Substantia nigra (tissue), 51 donors: ENCODE measurements at places on chromosomes 16 and 17.

DNA sequence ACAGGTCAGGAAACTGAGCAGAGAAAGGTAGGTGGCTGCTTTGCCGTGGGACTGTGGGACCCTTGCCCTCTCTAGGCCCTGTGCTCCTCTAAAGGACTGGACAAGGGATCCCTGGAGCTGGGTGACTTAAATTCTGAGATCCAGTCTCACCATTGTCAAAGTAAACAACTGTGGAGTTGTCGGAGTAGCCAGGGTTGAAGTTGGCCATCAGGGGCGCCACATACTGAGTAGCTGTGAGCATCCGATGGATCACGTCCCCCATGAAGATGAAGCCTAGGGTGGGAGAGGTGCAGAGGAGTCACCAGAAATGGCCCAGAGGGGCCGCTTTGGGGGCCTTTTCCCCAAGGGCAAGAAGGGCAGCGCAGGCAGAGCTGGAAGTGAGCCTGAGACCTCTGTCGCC is 43.5 kb downstream of the PLXDC1 start:
- DNase-seq: no peak

DNA sequence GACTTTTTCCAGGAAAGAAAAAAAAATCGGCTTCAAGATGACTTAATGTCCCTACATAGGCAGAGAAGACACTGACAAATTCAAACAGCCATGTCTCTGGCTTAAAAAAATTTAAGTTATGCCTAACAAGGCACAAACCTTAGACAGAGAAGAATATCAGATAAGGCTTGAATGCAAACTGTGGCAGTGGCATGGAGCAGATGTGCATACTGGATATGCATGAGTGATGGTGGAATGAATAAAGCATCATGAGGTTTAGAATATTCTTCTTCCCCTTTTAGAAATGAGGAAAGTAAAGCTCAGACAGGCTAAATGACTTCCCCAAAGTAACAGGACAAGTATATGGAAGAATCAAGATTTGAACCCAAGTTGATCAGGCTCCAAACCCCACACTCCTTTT is 23.2 kb upstream of the WSCD1 start:
- DNase-seq: no peak

GRCh38 chr16:77784441-77785372 is 3.7 kb upstream of the VAT1L start:
- DNase-seq: no peak

DNA sequence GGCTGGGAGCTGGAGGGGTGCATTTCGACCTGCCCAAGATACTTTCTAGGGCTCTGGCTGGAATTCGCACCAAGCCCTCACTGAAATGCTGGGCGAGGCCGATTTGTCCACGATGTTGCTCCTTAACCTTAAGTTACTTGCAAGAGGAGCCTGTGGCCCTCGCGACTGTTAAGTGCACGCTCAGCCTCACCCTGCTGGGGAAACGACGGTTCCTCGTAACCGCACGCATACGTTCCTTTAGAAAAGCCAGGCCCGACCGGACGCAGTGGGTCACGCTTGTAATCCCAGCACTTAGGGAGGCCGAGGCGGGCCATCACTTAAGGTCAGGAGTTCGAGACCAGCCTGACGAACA is 607 bp upstream of the NCOR1 start:
- DNase-seq: no peak

- no peak for DNase-seq
Measured at GRCh38 chr17:45581860-45582259, 91.3 kb upstream of the PLEKHM1 start.

DNA sequence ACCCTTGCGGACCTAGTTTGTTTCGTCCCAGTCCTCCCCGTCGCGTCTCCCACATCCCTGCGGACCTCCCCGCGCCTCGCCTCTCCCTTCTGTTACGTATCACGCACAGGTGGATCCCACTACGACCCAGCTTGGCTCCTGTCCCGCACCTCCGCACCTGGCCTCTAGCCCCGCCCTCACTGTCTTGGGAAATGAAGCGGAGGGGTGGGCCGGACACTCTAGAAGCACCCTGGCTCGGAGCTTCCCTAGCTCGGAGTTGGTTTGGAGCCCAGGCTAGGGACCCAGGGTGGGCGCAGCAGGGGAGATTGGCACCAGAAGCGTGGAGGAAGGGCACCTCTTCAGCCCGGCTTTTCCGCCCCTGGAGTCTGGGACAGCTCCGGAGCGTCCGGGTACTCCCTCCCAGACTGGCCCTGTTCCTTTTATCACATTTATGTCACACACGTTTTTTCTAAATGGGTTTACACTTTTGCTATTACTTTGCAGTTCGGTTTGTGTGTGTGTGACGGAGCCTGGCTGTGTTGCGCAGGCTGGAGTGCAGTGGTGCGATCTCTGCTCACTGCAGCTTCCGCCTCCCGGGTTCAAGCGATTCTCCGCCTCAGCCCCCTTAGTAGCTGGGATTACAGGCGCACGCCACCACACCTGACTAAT is 1.4 kb upstream of the CEMP1 start:
- peak; percentile 37 for DNase-seq

GRCh38 chr16:47519996-47520679 is 59.0 kb downstream of the PHKB start:
- no peak for DNase-seq

DNA sequence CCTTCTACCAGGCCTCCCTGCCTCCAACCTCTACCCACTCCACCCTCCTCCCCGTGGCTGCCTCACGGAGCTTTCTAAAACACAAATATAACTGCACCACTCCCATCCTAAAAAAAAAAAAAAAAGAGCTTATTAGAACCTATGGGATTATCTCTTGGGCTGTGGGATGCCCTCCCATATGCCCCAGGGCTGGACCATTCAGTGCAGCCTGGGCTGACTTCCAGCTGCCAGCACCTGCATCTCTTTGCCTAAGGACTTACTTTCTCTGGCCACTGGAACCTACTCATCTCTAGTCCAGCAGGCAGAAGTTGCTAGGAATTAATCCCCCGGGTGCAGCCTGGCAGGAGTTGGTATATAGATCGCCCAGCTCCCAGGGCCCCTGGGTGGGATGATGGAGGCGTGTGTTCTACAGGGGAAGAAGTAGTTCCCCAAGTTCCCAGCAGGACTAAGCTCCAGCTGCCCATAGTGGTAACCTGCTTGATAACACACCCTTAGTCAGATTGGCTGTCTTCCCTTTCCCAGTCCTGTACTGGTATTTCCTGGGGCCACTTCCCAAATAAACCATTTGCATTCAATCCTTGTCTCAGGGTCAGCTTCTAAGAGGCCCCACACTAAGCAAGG is 10.3 kb downstream of the MPP3 start:
- no peak for DNase-seq

- DNase-seq: peak; percentile 63
Measured at GRCh38 chr16:84484579-84485254, 19.7 kb downstream of the MEAK7 start.

DNA sequence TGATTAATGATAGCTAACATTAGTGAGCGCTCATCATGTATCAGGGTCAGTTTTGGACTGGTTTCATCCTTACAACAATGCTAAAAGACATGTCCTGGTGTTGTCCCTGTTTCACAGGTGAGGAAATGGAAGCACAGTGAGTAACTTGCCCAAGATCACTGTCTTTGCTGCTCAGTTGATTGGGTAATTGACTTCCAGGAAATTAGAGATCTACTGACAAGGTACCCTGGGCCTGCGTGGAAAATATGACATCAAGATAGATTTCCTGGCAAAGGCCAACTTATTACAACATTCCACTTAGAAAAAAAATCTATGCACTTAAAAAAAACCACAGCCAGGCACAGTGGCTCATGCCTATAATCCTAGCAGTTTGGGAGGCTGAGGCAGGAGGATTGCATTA is 96.3 kb downstream of the CYLD start:
- no peak for DNase-seq

DNA sequence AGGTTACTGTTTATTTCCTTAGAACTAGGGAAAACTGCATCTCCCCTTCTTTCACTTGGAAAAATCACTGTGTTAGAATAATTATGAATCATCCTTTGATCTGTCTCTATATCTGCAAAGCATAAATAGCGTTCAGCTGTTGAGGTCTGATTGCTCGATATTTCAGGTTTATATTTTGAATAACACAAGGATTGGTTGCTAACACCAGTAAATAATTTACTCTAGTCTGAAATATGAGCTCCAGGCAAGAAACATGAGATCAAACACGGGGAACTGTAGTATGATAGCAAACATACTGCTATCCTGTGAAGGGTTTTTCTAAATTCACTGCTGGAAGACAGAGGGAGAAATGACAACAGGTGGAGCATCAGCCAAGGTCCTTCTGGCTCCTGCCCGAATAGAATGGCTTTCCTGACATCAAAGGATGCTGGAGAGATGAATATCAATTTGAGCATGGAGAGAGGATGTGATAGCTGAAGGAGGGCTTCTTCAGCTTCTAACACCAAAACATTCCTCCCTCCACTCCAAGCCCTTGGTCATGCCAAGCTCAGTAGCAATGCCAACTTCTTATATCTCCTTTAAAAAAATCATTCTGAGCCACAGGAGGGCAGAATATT is 450.3 kb downstream of the SHISA9 start:
- DNase-seq: no peak

GRCh38 chr17:43703630-43704029 is 41.9 kb upstream of the MEOX1 start:
- no peak for DNase-seq

GRCh38 chr17:72725433-72726068 is 366.9 kb downstream of the SLC39A11 start:
- peak; percentile 38 for DNase-seq

- no peak for DNase-seq
Measured at GRCh38 chr16:10206215-10206614, 24.0 kb upstream of the GRIN2A start.

DNA sequence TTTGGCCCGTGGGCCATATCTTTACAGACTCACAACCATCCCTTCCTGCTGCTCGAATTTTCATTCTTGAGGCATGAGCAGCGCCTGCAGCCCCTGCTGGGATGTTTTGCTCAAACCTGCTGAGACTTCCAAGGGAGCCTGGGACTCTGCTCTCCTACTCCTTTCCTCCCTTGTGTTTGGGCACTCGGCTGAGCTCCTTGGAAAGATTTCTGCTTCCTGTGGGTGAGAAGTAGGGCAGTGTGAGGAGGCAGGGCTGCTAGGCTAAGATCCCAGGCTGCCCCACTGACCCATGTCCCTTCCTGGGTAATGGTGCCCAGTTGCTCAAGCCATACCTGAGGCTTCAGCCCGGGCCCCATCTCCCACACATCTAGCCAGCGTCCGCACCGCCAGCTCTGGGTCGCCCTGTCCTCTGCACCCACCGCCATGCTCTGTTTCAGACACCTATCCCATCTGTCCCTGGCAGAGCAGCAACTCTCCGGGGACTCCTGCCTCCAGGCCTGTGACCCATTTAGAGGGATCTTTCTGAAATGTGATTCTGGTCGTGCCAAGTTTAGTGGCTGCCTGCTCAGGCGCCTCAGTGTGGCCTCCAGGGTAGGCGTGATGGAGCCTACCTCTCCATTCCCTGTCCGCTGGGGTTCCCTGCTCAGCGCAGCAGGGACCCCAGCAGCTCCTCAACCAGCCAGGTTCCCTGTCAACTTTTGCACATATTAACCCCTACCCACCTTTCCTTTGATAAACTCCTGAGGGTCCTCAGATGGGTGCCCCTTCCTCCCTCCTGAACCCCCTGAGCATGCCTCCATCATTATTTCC is 190.1 kb downstream of the CCDC182 start:
- no peak for DNase-seq

GRCh38 chr16:51150888-51151320 is at the start of gene SALL1:
Gene SALL1 (minus strand): TSS chr16:51151270. CDS start chr16:51151241, 29 bp downstream.
- peak; percentile 51 for DNase-seq

DNA sequence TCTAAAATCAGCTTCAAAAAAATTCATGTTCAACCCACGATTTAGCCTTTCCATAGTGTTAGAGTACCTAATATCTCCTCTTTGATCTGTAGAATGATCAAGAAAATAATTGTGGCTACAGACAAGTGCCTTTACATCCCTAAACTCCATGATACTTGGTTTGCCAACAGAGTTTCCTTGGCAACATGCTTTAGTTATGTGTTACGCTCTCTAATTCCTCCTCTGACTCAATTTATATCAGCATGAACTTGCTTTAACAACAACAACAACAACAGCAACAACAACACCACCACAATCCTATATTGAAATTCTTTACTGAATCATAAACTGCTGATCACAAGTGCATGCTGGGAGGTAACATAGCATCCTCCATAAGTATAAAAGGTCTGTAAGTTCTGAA is 757.8 kb downstream of the CDH11 start:
- DNase-seq: no peak

- DNase-seq: peak; percentile 18
Measured at GRCh38 chr17:35242158-35242804, 591 bp upstream of the SLFN5 start.

- no peak for DNase-seq
Measured at GRCh38 chr17:57226793-57227192, 29.5 kb upstream of the MSI2 start.

- DNase-seq: no peak
Measured at GRCh38 chr17:68326681-68327080, 35.4 kb downstream of the ARSG start.

DNA sequence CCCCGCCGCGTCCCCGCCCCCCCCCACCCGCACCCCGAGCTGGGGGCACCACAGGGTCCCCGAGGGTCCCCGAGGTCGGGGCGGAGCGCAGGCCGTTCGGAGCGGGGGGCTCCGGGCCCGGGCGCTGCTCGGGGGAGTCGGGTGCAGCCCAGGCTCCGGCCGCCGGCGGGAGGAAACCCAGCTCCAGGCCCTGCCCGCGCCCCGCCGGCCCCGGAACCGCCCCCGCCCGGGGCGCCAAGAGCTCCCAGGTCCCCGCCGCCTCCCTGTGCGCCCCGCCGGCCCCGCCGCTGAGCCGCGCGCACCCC is 33.2 kb upstream of the RPH3AL start:
- DNase-seq: no peak

DNA sequence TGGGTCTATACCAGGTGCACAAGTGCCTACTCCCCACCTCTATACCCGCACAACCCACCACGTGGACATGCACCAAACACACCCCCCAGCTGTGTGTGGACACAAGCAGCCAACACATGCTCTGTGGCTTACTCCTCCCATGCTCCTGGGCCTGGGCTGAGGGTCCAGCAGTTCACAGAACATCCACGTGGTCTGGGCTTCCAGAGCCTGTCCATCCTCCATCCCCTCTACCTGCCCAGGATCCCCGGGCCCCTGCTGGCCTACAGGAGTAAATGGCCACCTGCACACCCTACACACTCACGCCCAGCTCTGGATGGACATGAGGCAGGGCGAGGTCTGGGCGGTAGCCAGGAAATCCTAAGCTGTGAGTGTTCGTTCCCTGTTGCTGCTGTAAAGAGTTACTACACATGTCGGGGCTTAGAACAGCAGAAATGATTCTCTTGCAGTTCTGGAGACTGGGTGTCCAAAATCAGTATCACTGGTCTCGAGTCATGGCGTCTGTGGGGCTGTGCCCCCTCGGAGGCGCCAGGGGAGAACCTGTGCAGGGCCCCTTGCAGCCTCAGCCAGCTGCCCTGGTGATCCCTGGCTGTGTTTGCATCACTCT is 15.0 kb upstream of the RAI1 start:
- no peak for DNase-seq

DNA sequence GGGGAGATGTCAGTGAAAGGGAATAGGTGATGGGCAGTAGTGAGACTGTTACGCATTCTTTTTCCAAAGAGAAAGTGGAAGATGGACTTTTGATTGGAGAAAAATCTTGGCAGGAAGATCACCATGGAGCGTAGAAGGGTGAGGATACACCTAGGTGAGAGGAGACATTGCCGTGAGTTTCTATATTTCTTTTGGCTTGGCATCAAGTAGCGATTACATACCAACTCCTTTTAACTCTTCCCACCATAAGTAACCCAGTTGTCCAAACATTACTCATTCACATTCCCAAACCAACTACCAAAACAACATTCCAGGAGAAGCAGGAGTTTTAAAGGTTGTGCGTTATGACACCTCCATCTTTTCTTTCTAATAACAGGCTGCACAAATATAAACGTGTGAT is 10.7 kb upstream of the KRT28 start:
- DNase-seq: no peak

- peak; percentile 21 for DNase-seq
Measured at GRCh38 chr17:37299257-37299980, 76.4 kb upstream of the C17orf78 start.
